ENCODE measurements at places on chromosomes 5 and 9.

DNA sequence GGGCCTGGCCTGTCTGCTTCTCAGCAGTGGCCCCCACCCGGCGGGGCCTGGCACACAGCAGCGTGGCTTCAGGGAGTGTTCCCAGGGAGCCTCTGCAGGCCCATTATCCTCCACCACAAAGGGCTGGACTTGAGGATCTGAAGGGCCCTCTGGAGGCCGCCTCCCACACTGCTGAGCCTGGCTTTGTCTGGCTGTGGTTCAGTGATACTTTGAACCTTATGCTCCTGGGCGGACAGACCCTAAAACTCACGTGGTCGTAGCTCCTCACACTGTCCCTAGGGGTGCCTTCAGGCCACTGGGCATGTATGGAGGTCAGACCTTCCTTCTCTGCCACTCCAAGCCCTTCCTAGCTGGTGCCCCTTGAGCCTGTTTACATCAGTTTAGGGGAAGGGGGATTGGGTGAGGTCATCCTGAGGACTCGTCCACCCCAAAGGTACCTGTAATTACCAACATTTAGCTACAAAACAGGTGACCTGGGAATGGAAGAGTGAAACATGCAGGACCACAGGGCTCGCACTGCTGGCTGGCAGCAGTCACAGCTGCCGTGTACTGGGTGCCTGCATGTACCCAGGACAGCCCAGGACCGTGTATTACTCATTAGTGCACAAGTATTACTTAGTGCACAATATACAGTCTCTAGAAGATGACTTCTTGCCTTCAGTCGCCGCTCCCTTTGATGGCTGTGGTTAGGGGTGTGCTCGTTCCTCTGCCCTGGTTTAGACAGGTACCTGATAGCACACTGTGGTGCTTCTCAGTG is 8.5 kb downstream of the GRHPR start:
- no peaks in the 10 kb centered on the region for H3K27me3 ChIP-seq
- H3K4me1 ChIP-seq: no peaks in the 10 kb centered on the region
- H3K36me3 ChIP-seq: no peaks in the 10 kb centered on the region
- H3K27ac ChIP-seq: no peak overlapping the region

- peak; percentile 16 for DNase-seq
- peaks cover 5% of the 10 kb centered on the region for H3K4me1 ChIP-seq
- no peaks in the 10 kb centered on the region for H3K36me3 ChIP-seq
- no peaks in the 10 kb centered on the region for H3K27me3 ChIP-seq
These were observed 28.8 kb downstream of the ADAMTSL2 start for GRCh38 chr9:133563291-133563796.

- no peaks in the 10 kb centered on the region for H3K4me1 ChIP-seq
- no peaks in the 10 kb centered on the region for H3K27me3 ChIP-seq
- H3K27ac ChIP-seq: no peak overlapping the region
- no peak overlapping the region for H3K4me3 ChIP-seq
- no peak for DNase-seq
- no peaks in the 10 kb centered on the region for H3K36me3 ChIP-seq
These were observed 33.4 kb upstream of the VDAC1 start for GRCh38 chr5:134038138-134038537.

DNA sequence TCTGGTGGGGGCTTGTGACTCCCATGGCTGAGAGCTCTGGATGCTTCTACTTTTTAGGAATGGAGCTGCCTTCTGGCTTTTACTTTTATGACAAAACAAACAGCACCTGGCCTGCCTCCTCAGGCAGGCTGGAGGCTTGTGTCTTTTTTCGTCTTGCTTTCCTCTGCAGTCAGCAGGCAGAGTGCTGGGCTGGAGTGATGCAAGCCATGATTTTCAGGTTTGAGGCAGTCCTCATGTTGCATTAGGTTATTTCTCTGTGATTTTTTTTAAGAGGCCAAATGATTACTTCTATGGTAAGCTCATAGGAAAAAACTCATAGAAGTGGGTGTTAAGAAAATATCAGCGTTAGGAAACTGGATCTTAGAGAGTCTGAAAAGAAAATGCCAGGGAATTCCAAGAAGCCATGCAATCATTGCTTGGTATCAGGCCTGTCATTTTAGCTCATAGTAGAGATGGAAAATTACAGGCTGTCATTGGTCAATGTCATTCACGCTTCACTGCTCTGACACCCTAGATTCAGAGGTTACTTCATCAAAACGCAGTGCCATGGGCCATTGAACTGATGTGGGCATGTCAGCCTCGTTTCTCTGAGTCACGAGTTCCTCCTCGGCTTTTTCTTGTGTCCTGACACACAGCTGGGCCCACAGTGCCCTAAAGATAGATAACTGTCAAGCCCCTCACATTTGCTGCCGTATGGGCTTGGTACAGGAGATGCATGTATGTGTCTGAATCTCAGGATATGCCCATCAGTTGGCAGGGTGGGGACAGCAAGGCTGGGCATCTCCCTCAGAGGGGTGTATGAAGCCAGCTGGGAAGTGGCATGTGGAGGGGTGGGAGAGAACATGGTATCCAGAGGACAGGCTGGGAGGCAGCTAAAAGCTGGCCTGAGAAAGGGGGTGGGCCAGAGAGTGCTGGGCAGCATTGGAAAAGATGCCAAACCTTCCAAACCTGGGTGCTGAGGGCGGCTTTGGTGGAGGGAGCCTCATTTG is 151.8 kb downstream of the HSPA4 start:
- no peak overlapping the region for H3K4me3 ChIP-seq
- no peaks in the 10 kb centered on the region for H3K27me3 ChIP-seq
- no peaks in the 10 kb centered on the region for H3K36me3 ChIP-seq
- no peak overlapping the region for H3K27ac ChIP-seq
- H3K4me1 ChIP-seq: 0 out of 2 replicates have a peak, but pooled peaks cover 3% of the 10 kb centered on the region
- no peak for DNase-seq

GRCh38 chr5:95669540-95669939 is 13.3 kb downstream of the SPATA9 start:
- H3K27me3 ChIP-seq: no peaks in the 10 kb centered on the region
- DNase-seq: no peak
- no peak overlapping the region for H3K4me3 ChIP-seq
- H3K27ac ChIP-seq: no peak overlapping the region
- no peaks in the 10 kb centered on the region for H3K36me3 ChIP-seq

DNA sequence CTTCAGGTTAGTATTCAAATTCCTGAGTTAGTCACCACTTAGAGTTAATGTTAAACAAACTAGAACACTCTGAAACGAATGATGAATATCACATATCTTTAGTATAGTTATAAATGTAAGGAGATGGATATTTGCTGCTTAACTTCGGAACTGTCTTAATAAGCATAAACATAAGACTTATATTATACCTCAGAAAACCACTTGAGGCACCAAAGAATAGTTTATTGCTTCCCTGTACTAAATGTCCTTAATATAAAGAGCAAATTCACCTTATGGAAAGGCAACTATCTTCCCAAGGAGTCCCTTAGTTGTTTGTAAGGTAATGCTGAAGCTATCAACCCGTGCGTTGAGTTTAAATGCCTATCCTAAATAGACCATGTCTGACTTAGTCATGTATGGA is 300.0 kb upstream of the ADAMTSL1 start:
- no peak for DNase-seq
- no peaks in the 10 kb centered on the region for H3K36me3 ChIP-seq
- no peak overlapping the region for H3K27ac ChIP-seq
- H3K4me3 ChIP-seq: no peak overlapping the region
- H3K27me3 ChIP-seq: no peaks in the 10 kb centered on the region
- H3K4me1 ChIP-seq: no peaks in the 10 kb centered on the region

GRCh38 chr9:621201-621855 is 220.2 kb upstream of the DMRT1 start:
- no peak for DNase-seq
- no peaks in the 10 kb centered on the region for H3K36me3 ChIP-seq
- no peak overlapping the region for H3K4me3 ChIP-seq
- no peak overlapping the region for H3K27ac ChIP-seq
- no peaks in the 10 kb centered on the region for H3K27me3 ChIP-seq

DNA sequence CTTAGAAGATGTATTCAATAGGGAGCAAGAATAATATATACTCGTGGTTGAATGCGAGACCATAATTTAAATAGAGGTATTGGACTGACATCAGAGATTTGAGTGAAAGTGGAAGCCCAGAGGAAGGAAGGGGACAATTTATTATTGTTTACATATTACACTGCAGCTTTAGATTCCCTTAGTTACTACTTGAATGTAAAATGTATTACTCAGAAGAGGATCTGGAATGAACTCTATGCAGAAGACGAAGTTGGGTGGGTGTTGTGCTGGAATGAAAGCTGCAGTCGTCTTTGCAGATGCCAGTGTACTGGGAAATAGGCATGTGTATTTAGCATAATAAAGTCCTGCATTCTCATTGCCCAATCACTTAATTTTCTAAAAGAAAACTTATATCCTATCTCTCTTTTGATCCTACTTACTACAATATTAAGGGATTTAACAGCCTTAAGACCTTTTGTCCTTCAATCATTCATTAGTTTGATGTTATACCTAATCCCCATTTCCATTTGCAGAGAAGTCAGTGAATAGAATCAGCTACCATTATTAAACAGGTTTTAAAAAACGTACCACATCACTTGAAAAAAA is 570.7 kb upstream of the WWC1 start:
- H3K27ac ChIP-seq: no peak overlapping the region
- 0 out of 2 replicates have a peak, but pooled peaks cover 6% of the 10 kb centered on the region for H3K4me1 ChIP-seq
- H3K36me3 ChIP-seq: no peaks in the 10 kb centered on the region
- no peak overlapping the region for H3K4me3 ChIP-seq
- H3K27me3 ChIP-seq: no peaks in the 10 kb centered on the region

DNA sequence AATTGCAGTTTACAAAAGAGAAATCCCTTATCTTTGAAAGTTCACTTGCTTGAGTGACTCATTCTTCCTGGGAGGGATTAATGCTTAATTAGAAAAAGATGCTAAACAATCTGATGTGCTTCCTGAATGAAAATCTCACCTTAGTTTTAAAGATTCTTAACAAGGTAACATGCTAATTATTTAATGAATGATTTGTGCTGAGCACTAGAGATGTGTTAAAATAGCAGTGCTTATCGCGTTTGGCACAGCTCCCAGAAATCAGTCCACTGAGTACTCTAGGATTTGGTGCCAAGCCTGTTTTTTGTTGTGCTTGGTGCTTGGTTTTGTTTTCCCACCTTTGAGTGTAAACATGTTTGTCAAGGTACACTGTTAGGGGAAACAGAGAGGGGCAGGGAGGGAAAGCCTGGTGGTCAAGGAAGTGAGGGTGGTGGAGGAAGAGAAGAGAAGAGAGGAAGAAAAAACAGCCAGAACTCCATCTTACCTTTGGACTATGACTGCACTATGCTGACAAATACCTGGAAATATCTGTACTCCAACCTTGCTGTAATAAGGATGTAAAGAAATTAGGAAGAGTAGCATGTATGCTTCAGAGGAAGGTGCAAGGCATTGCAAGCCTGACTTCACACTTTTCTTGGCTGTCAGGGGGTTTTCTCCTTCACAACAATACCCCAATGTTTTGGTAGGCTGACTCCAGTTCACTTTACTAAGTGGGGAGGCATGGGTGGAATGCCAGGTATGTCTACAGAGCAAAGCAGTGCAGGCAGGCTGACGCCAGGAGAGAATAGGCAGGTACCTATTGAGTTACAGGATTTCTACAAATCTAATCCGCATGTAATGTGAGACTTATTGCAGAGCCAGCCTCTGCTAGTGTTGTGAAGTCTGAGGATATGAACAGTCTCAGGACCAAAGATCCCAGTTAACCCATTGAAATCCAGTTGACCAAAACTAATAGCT is 157.2 kb upstream of the ISL1 start:
- H3K4me1 ChIP-seq: no peaks in the 10 kb centered on the region
- no peaks in the 10 kb centered on the region for H3K27me3 ChIP-seq
- no peak overlapping the region for H3K27ac ChIP-seq
- no peak overlapping the region for H3K4me3 ChIP-seq

DNA sequence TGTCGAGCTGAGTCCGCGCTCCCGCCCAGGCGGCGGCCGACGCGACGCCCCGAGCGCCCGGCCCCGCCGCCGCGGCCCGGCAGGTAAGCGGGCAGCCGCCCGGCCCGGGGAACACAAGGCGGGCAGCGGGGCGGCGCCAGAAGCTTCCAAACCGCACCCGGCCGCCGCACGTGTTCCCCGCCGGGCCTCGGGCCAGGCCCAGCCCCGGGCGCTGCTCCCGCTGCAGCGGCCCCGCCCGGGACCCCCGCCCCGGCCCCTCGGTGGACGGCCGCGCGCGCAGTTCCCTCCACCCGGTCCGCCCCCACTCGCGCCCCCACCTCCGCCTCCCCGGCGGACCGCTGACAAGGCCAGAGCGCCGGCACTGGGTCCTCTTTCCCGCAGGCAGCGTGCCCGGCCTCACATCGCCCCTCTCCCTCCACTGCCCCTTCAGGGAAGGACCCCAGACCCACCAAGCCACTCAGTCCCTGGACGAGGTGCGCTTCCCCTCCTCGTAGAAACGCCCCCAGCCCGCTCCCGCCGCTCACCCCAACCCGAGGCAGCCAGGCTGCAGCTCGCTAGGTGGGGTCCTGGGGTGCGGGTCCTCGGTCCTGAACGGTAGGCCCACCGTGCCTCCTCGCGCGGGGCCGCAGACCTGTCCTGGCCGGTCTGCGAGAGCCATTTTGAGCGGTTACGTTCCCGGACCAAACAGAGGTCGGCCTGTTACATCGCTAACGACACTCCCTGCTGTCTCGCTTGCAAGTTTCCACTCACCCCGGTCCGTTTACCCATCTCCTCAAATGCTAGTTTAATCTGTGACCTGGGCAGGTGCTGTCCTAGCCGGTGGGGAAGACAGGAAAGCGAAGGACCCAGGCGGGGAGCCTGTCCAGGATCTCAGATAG is 475 bp downstream of the WDR5 start:
- H3K36me3 ChIP-seq: peaks cover 3% of the 10 kb centered on the region
- H3K4me3 ChIP-seq: peak overlapping the region; percentile 98
- no peaks in the 10 kb centered on the region for H3K27me3 ChIP-seq
- no peak for DNase-seq
- no peak overlapping the region for H3K27ac ChIP-seq

DNA sequence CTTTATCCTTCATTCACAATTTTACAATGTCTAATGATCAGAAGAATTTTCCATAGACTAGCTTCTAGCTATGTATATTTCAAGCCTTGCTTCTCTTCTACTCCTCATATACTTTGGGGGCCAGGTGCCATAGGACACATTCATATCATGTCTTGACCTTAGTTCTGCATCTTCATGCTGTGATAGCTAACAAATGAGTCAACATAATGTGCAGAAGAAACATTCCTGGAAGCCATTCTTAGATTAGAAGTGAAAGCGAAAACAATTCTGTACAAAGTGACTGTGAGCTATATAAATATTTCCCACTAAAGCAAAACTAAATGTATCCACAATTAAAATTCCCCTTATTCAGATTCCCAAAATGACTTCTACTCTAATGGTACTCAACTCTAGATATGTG is 320.2 kb upstream of the NREP start:
- no peak overlapping the region for H3K27ac ChIP-seq
- H3K4me3 ChIP-seq: no peak overlapping the region
- no peaks in the 10 kb centered on the region for H3K27me3 ChIP-seq
